Activated CD8-positive, alpha-beta memory T cell treated with anti-CD3 and anti-CD28 coated beads for 48 hours (primary cell): ENCODE measurements at places on chromosomes 4 and X.

- no peak for DNase-seq
Measured at GRCh38 chr4:75708218-75708691, 16.1 kb upstream of the USO1 start.

- no peak for DNase-seq
Measured at GRCh38 chrX:24775891-24776290, 82.2 kb downstream of the POLA1 start.

- no peak for DNase-seq
Measured at GRCh38 chr4:49032440-49033161, 46.5 kb downstream of the CWH43 start.

- no peak for DNase-seq
Measured at GRCh38 chr4:129966175-129966574, 870.2 kb downstream of the C4orf33 start.

DNA sequence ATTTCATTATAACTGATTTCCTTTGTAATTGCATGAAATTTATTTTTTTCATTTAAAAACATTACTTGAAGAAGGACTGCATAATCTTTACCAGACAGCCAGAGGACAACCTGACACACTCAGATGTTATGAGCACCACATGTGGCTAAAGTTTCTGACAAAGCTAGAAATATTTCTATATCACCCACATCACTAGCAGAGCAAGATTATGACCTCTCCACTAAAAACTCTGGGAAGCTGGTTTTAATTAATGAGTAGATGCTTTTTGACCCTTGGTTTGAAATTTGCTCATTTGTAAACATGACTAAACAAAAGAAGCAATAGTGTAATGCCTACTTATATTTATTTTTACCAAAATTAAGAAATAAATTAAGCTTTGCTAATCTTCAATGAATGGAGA, 661.5 kb upstream of the EPHA5 start:
- DNase-seq = no peak

DNA sequence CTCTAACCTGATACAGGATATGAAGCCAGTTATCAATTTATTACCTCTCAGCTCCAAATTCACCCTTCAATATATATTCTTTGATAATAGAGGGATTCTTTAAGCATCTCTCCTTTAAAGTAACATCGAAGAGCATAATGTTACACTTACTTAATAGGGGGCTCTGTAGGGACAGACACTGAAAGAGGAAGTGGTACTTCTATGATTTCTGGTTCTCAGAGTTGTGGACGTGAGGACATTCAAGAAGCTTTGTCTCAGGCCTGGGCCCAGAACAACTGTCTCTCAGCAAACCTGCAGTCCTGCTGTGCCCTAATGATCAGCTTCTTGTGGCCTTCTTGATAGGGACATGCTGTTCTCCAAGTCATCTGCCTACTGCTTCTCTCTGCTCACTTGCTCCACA, 4.2 kb upstream of the ZXDB start:
- no peak for DNase-seq

DNA sequence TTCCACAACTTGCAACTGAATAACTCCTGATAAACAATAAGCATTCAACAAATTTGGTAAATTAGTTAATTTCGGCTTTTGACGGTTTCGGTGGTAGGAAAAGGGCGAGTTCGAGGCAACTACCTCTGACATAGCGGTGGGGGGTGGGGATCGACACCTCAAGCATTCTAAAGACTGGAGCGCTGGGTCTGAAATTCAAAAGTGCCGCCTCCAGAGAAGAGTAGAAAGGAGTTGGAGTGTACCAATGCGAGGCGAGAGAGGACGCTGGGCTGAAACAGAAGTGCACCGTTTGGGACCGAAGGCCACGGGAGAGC, 725 bp downstream of the SMC1A start:
- DNase-seq = no peak

DNA sequence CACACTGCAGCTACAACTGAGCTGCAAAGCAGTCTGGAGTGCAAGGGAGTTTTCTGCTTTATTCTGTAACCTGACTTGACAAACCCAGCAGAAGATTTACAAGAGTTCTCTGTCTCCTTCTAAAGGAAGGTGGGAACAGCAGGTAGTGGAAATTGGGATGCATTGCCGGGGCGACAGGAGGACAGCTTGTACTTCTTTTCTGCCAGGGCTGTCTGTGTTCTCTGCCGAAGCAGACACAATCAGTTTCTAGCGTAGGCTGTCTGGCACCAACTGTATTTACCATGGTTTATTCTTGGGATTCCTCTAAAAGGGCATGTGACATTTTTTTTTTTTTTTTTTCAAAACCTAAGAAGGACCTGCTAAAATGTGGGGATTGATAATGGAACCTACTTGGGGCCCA, 190.8 kb upstream of the GK2 start:
- DNase-seq = no peak

DNA sequence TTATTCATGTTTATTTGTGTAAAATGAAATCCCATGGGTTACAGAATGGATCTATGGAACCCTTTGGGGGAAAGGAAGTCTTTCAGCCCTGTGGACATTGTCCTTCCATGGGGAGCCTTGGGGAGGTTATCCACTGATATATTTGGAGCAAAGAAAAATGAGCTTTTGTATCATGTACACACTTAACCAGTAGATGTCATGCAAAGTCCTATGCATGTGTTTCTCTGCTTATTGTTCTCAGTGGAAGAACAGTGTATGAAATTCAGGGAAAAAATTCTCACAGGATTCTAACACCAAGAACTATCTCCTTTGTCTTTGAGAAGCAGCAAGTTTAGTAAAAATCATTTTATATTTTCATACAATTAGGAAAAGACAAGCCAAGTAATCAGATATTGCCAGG, 105.3 kb downstream of the DTHD1 start:
- no peak for DNase-seq

GRCh38 chr4:21699446-21699845, 249.1 kb downstream of the KCNIP4 start:
- DNase-seq = no peak

- no peak for DNase-seq
Measured at GRCh38 chr4:165668694-165669093, 204.3 kb upstream of the TLL1 start.

DNA sequence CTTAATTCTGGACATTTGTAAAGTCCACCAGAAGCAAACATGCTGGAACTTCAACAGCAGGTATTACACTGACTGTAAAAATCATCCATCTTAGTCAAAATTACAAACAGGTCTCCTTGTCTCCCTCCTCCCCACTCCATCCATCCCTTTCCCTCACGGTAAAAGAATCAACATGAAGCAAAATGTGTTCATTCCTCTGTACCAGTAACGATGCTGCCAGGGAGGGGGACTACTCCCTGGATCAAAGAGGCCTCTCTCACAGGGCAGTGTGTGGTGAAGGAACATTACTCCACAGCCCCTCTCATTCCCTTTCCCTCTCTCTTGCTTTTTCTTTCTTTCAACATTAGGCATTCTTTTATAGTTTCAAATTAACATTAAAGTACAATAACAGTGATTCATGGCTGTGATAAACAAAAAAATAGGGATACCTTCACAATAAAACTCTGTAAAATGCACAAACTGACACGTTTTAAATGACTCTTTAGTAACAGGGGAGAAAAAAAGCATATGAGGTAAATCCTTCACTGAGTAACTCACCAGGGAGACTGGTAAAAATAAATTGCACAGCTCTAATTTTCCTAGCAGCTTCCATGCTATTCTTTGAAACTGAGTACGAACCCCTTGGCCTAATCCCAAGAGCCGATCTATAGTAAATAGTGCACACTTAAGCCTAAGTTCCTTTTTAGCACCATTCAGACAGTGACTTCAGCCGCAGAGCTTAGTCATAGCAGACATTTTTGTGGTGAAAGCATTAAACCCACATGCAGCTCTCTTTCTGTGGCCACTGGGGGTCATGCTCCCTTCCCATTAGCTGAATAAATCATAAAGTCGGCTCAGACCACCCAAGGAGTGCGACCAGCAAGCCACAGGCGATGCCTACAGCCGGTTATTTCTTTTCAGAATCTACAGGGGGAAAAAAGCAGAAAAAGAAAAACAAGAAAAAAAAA, 215.6 kb upstream of the GYPA start:
- DNase-seq = no peak

GRCh38 chrX:47637546-47638195, 7.9 kb upstream of the CFP start:
- DNase-seq = no peak

GRCh38 chr4:67891645-67892044, 7.8 kb upstream of the TMPRSS11D start:
- DNase-seq = no peak

DNA sequence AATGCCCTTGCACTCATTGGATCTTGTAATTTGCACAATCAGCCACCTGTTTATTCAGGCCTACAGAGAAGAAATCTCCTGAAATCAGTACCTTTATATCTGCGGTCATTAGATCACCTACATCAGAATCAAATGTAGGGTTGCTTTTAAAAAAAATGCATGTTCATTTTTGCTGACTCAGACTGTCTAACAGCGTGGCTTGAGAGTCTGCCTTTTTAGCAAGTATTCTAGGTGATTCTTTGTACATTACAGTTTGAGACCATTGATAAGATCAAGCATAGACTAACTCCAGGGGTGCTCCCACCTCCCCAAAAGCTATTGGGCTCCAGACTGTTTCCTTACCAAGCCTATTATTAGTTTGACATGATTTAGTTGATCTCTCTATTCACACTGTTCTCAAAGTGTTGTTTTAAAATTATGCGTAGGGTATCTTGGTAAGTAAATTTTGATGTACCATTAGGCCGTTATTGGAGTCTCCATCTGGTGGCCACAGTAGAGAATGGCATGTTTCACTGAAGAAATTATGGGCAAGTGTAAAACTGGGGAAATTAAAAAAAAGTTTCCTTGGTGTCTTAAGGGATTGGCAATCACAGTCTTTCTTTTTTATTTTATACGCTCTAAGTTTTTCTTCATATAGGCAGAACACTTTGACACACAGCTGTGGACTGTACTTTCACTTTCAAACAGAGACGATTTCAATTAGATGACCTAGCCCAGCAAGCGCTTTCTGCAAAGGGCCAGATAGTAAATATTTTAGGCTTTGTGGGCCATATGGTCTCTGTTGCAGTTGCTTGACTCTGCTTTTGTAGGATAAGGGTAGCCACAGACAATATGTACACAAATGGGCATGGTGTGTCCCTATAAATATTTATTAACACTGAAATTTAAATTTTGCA, 33.7 kb upstream of the MSL3 start:
- DNase-seq = no peak

GRCh38 chr4:107575243-107575642, 144.8 kb downstream of the PAPSS1 start:
- no peak for DNase-seq

- no peak for DNase-seq
Measured at GRCh38 chr4:181822005-181822375, 421.2 kb upstream of the TENM3 start.

DNA sequence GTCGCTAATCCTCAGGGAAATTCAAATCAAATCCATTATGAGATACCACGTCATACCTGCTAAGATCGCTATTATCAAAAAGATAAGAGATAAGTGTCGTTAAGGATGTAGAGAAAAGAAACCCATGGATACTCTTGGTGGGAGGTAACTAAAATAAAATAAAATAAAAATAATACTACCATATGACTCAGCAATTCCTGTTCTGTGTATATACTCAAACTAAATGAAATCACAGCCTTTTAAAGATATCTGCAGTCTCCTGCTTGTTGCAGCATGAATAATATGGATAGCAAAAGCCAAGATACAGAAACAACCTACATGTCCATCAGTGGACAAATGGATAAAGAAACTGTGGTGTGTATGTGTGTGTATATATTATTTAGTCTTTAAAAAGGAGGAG, 105.8 kb upstream of the IL15 start:
- DNase-seq = no peak

- no peak for DNase-seq
Measured at GRCh38 chr4:17024425-17024824, 126.0 kb upstream of the LDB2 start.

DNA sequence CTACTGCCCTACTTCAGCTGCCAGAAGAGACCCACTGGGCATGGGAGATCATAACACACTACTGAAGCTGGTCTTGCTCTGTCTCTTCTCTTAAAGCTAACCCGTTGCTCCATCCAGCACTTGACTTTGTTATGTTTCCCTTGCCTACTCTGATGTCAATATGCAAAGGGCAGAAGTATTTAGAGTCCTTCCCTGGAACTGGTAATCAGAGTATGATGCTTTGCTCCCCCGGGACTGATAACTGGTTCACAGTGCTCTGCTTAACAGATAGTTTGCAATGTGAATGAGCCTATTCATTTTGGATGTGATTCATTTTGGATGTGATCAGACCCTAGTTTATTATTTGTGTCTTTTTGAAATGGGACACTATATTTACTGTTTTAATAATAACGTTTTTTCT, 12.3 kb upstream of the UCP1 start:
- no peak for DNase-seq

- DNase-seq = no peak
Measured at GRCh38 chr4:118839221-118839927, 3.4 kb upstream of the SEC24D start.

DNA sequence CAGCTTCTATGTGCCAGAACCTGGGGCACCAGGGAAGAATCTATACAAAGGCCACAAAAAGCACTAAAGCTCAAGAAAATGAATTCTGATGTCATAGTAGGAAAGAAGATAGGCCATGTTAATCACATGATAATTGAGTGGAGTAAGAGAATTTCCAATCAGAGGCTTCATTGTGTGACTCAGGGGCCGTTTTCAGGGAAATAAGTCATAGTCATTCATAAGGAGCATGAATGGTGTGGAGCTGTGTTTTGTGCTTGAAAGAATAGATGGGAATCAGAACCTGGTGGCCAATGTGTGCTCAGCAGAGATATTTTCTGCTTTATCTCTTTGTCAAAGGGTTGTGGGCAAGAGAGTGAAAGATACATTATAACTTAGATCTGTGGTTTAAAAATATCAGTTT, 102.4 kb upstream of the ZDHHC15 start:
- no peak for DNase-seq

GRCh38 chr4:95694411-95694810, 145.5 kb upstream of the PDHA2 start:
- DNase-seq = no peak

DNA sequence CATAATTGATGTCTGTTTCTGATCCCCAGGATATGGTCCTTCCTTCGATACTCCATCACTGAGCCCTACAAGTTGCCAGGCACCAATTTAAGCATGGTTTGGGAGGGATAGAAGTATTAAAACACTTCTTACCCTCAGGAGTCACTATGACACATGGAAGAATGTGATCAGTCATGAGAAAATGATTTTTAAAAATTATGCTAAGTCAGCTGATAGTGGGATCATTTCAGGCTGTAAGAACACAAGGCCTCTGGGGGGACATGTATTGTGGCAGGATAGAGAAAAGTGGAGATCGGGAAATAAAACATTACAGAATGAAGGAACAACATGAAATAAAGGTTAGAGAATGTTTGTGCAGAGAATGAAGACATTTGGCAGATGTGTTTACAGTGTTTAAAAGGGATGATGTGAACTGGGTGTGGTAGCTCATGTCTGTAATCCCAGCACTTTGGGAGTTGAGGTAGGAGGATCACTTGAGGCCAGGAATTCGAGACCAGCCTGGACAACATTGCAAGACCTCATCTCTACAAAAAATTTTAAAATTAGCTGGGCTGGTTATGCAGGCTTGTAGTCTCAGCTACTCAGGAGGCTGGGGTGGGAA, 64.0 kb downstream of the ELOVL6 start:
- no peak for DNase-seq
